ENCODE measurements at places on chromosomes 3 and 15.

DNA sequence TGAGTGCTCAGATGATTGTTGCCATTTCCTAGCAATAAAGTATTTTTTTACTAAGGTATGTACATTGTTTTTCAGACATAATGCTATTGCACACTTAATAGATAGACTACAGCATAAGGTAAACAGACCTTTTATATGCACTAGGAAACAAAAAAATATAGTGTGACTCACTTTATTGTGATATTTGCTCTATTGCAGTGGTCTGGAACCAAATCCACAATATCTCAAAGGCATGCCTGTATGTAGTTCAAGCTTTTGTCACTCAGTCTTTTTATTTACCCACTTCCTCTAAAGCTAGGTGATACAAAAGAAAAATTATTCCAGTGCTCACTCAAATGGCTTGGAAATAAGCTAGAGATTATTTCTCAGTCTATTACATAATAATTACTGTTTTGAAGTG is 209.9 kb upstream of the VEPH1 start:
- H3K4me1 ChIP-seq, result no peaks in the 10 kb centered on the region
- no peaks in the 10 kb centered on the region for H3K27me3 ChIP-seq
- no peak for DNase-seq
- no peak overlapping the region for H3K27ac ChIP-seq

DNA sequence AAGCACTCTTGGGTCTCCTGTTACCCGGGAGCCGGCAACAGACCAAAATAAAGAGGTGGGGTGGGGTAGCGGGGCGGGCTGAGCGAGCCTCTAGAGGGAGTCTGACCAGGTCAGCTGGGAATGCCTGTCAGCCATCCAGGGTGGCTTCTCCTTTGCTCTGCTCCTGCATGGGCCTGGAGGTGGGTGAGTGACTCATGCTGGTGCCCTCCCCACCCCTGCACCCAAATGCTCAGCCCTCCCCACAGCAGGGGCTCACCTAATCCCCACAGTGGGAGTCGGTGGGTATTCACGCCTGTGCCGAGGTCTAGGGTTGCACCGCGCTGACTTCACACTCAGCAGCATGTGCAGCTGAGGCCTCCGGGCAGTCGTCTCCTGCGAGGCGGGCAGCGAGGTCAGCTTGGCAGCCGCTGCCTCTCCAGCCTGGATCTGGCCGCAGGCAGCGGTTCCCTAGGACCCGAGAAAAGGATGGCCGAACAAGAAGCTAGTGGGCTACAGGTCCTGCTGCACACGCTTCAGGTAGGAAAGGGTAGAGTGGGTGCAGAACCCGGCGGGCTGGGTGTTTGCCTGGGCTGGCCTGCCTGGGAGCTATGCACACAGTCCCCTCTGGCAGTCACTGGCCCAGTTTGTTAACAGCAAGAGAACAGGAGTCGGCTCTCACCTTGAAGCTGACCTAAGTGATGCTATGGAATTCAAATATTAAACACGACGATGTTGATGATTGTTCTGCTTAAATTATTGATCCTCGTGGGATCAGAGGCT is at the start of gene AGBL1:
Gene AGBL1 (plus strand): TSS at position 364 of the 759 bp plus-strand sequence.
- H3K27me3 ChIP-seq, result no peaks in the 10 kb centered on the region
- no peak for DNase-seq
- no peak within 1 kb of the TSS for H3K27ac ChIP-seq
- no peaks in the 10 kb centered on the region for H3K36me3 ChIP-seq

DNA sequence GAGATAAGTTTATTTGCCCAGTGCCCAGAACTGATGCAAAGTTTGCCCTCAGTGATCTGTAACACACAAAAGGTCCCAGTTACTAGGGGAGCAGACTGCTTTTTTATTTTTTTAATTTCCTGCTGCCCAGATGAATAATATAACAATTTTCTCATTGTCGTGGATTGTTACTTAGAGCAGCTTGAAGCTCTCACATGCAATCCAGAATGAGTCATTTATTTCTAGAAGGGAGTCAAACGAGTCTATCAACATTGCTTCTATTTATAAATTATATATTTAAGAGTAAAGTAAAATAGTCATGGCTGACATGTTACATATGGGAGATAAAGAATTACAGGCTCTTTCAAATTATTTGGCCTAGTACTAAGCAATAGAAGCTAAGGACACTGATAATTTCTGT is 41.3 kb downstream of the MEIS2 start:
- H3K27me3 ChIP-seq, result no peaks in the 10 kb centered on the region
- peaks cover 11% of the 10 kb centered on the region for H3K4me1 ChIP-seq
- no peak overlapping the region for H3K27ac ChIP-seq
- peaks cover 5% of the 10 kb centered on the region for H3K36me3 ChIP-seq
- DNase-seq, result peak; percentile 93
- no peak overlapping the region for H3K4me3 ChIP-seq

GRCh38 chr15:99651023-99651807 is 82.0 kb downstream of the LYSMD4 start:
- H3K27ac ChIP-seq, result no peak overlapping the region
- H3K4me1 ChIP-seq, result 0 out of 2 replicates have a peak, but pooled peaks cover 1% of the 10 kb centered on the region
- no peaks in the 10 kb centered on the region for H3K27me3 ChIP-seq
- peak; percentile 74 for DNase-seq

GRCh38 chr15:100230784-100231183 is 111.0 kb downstream of the ADAMTS17 start:
- H3K4me1 ChIP-seq, result no peaks in the 10 kb centered on the region
- no peak for DNase-seq
- H3K27ac ChIP-seq, result no peak overlapping the region
- no peak overlapping the region for H3K4me3 ChIP-seq

Data from IMR-90 (cell line).